ENCODE measurements at places on chromosomes 6 and 20.
A peak's percentile ranks its signal among the peaks of the same experiment; 100 is the strongest.

DNA sequence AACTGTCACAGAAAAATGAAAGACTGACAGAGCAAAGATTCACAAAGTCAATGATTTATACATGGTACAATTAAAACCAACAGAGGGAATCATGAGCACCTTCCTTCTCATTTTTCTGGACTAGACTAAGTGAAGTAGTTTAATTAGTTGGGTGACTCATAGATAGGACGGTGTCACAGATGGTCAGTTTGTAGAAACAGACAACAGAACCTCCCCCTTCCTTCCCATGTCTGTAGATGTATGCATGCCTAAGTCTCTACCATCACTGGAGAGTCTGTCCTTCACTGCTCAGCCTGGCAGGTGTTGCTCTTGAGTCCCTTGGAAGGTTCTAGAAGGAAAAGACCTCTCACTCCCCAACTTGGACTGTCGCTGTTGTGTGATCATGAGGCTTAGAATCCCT lies 75.4 kb upstream of the EEF1E1 start:
- no peak for DNase-seq

- DNase-seq: no peak
Observed at GRCh38 chr6:43368259-43369160, 937 bp downstream of the ZNF318 start.

- DNase-seq: peak; percentile 41
Observed at GRCh38 chr6:53896196-53896595, 101.4 kb downstream of the LRRC1 start.

- peak; percentile 90 for DNase-seq
Observed at GRCh38 chr6:7974938-7975763, 64.6 kb upstream of the TXNDC5 start.

GRCh38 chr6:25130518-25130917 lies 148.7 kb upstream of the CARMIL1 start:
- DNase-seq: no peak

GRCh38 chr6:169789146-169789943 lies 37.9 kb downstream of the ERMARD start:
- no peak for DNase-seq

DNA sequence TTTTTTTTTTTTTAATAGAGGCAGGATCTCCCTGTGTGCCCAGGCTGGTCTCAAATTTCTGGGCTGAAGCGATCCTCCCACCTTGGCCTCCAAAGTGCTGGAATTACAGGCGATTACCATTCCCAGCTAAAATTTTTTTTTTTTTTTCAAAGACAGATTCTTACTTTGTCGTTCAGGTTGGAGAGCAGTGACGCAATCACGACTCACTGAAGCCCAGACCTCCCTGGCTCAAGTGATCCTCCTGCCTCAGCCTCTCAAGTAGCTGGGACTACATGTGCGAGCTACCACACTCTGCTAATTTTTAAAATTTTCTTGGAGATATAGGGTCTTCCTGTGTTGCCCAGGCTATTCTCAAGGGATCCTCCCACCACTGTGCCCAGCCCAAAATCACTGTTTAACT lies 58.0 kb upstream of the MYO6 start:
- DNase-seq: no peak

- no peak for DNase-seq
Observed at GRCh38 chr6:36139431-36139830, 9.1 kb downstream of the MAPK13 start.

DNA sequence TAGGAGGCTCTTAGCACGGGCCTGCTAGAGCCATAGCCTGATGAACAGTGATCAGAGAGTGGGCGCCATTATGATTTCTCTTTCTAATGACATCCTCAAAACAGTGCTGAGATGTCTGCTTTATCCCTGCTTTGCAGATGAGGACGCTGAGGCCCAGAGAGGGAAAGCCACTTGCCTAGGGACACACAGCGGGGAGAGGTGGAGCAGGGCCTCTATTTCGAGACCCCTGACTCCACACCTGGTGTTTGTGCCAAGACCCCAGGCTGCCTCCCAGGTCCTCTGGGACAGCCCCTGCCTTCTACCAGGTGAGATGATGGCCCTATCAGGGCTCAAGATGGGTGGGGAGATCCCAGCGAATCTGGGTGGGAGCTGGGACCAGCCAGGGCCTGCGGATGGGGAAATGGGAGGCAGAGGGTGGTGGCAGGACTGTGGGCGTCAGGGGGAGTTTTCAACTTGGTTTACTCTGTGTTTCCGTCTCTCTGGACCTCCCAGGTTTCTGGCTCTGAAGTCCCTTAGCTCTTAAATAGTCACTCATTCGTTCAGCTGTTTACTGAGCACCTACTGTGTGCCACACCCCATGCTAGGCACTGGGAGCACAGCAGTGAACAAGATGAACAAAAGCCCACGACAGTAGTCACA lies 36.7 kb downstream of the SRC start:
- peak; percentile 37 for DNase-seq

GRCh38 chr6:44399991-44400390 lies 12.5 kb downstream of the CDC5L start:
- DNase-seq: no peak

- DNase-seq: peak; percentile 93
Observed at GRCh38 chr6:42217519-42218367, at the start of gene MRPS10. MRPS10 (minus strand) TSS chr6:42217861; CDS start chr6:42217849, 12 bp downstream.

DNA sequence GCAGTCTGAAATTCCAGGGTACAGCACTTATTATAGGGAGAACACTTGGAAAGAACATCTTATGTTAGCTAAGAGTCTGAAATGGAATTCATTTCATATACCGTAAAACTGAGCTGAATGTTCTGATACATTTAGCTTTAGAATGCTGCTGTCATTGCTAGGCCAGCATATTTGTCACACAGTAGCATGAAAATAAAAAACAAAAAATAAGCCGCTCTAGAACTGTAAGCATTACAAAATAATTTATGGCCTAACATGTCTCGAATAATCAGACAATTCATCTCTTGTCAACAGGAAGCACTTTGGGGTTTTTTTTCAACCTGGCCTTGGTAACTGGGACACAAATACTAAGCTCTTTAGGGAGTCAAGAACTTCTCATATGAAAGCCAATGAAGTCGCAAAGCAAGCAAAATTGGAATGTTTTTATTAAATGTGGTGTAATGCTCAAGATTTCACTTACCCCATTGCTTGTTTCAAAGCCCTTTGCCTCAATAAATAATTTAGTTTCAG lies 115.7 kb downstream of the PHACTR1 start:
- no peak for DNase-seq

- no peak for DNase-seq
Observed at GRCh38 chr20:420721-421574, 12.8 kb downstream of the RBCK1 start.

GRCh38 chr6:110488606-110489190 lies 12.3 kb upstream of the SLC22A16 start:
- no peak for DNase-seq

GRCh38 chr6:113522376-113522775 lies 334.8 kb upstream of the MARCKS start:
- no peak for DNase-seq

GRCh38 chr6:170505306-170505705 lies 47.8 kb downstream of the PSMB1 start:
- no peak for DNase-seq

DNA sequence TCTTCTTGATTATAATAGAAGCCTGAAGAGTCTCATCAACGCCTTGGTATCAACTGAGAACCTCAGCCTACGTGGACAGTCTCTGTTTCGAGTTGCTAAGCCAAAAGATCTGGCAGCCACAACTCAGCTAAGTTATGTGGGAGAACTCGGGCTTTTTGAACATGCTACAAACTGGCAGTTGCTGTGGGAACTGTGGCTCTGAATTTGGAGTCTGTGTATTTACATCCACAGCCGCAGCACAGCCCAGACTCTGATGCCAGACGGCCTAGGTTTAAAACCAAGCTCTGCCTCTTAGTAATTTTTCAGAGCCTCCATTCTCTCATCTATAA lies 35.8 kb downstream of the RIPOR2 start:
- no peak for DNase-seq

GRCh38 chr6:25564943-25565342 lies 87.1 kb upstream of the SCGN start:
- no peak for DNase-seq

GRCh38 chr20:32067234-32067821 lies 15.3 kb downstream of the HCK start:
- DNase-seq: no peak

DNA sequence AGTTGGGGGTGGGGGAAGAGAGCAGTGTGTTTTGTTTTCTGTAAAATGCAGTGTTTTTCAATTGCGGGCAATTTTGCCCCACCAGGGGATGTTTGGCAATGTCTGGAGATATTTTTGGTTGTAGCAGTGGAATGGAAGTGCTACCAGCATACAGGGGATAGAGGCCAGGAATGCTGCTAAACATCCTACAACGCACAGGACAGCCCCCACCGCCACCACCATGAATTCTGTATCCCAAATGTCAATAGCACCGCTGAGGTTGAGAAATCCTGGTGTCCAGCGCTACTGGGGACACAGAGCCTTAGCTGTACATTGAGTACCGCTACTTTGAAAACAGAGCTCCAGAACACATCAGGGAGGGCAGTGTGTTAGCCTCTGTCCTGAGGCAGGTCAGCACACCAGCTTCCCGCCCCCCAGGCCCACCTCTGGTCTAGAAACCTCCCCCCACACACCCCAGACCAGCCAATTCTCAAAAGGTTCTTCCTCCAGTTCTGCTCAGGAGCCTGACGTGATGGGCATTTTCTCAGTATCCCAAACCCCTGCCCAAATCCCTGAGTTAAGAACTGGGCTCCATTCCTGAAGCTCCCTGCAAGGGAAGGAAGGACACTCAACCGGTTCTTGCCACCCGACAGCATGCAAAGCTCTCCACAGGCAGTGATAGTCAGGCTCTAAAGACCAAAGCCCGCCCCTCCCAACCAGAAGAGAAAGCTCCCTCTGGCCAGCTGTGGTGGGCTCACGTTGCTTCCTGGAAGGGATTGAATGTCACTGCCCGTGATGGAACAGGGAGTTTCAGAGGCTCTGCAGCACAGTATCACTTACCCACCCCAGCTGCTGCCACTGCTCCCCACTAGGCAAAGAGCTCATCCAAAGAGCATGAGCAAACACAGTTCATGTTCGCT lies 321.5 kb upstream of the JARID2 start:
- DNase-seq: no peak

GRCh38 chr6:53339424-53339823 lies 9.3 kb downstream of the ELOVL5 start:
- no peak for DNase-seq

- DNase-seq: no peak
Observed at GRCh38 chr20:40728996-40729395, 40.0 kb upstream of the MAFB start.

DNA sequence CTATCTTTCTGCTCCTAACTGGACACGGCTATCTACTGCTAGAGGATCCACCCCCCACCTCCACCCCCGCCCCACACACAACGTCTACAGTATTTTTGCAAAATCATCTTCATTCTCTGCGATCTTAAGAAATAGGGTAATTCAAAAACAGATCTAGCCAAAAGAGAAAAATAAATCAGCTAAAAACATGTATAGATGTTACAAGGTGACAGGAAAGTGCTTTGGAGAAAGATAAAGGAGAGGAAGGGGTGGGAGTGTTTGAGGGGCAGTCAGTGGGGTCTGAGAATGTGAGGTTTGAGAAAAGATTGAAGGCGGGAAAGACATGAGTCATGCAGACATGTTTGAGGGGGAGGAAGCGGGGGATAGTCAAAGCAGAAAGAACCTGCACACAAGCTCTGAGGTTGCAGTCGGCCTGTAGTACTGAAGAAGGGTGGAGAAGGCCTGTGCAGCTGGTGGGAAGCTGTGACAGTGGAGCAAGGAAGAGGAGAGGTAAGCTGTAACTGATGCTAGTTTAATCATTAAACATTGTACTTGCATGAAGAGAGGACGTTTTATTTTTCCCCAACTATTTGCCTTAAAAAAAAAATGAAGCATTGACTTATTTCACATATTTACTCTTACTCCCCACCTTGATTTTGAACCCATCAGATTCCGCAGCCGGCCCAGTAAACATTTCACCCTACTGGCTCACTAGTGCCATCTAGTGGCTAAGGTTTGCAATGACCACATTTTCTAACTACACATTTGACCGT lies 332.6 kb downstream of the ADGRB3 start:
- DNase-seq: peak; percentile 69

GRCh38 chr6:156262014-156262413 lies 515.2 kb upstream of the ARID1B start:
- no peak for DNase-seq

- no peak for DNase-seq
Observed at GRCh38 chr6:135132776-135133175, 48.3 kb upstream of the MYB start.
